Forelimb muscle (tissue), 1 donor: ENCODE measurements at places on chromosomes 2 and 18. TPM values are rescaled to one million over a fixed set of nuclear protein-coding genes. Genes with fewer than 3 reads are reported as not detected.

Gene HES6
- polyA plus RNA-seq = 19.5 TPM

Gene CPO
- polyA plus RNA-seq = 0.38 TPM

Gene PHLPP1
- polyA plus RNA-seq = 7.3 TPM

Gene DSG1
- polyA plus RNA-seq = not detected

- no peak for DNase-seq
Measured at GRCh38 chr2:28188436-28188835, 204.2 kb upstream of the FOSL2 start.

- DNase-seq = no peak
Measured at GRCh38 chr2:235563056-235563910, 69.4 kb downstream of the AGAP1 start.

GRCh38 chr2:96176661-96177060 is 31.4 kb upstream of the DUSP2 start:
- DNase-seq = no peak

- no peak for DNase-seq
Measured at GRCh38 chr2:162480067-162480466, 136.1 kb downstream of the GCA start.

- DNase-seq = no peak
Measured at GRCh38 chr18:22346401-22346952, 71.2 kb downstream of the CTAGE1 start.

GRCh38 chr2:10504370-10504993 is 56.4 kb upstream of the ODC1 start:
- DNase-seq = no peak

DNA sequence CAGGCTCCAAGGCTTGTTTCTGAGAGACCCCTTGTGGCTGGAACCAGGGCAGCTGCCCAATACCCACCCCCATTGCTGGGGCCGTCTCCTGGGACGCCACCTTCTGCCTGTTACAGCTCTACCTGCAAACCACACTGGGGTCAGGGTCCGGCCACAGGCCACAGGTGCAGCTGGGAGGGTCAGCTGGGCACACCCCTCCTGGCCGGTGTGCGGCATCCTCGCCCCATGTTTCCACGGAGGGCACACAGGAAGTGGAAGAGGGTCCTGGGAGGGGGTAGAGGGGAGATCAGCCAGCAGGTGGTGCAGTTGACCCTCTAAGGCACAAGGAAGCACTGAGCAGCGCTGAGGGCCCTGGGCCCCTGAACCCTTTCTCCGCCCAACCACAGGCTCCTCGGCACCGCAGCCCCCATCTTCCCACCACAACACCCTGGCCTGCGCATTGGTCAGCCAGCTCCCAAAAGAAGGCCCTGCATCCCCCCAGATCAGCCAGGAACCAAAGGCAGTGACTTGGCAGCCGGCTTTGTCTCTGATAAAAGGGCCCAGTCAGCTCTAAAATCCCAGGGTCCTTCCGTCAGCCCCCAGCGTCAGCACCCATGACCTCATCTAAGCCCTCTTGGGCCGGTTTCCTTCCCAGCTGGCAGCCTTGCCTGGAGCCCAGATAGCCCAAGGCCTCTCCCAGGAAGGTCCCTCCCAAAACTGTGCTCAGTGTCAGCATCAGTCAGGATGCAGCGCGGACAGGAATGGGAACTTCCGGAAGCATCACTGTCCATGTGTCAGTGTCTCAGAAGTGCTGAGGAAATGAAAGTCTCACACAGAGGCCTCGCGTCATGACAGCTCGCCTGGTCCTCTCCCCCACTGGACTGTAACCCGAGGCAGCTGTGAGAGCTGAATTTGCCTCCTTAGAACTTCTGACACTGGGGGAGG is 1.7 kb downstream of the ERFE start:
- DNase-seq = no peak
